ENCODE measurements at places on chromosomes 12 and 14. TPM values are rescaled to one million over a fixed set of nuclear protein-coding genes. Genes with fewer than 3 reads are reported as not detected.

Gene IFT81
- 2.2 TPM for total RNA-seq

Gene GALNT8
- total RNA-seq: 0.85 TPM

Gene KRT73
- total RNA-seq: not detected

- no peak overlapping the region for H3K27ac ChIP-seq
- H3K4me3 ChIP-seq: no peak overlapping the region
- no peak for DNase-seq
- no peaks in the 10 kb centered on the region for H3K27me3 ChIP-seq
- H3K4me1 ChIP-seq: peaks cover 3% of the 10 kb centered on the region
These were observed 19.2 kb downstream of the LUM start for GRCh38 chr12:91091916-91092715.

Gene TBK1
- 40.4 TPM for total RNA-seq

GRCh38 chr12:108561852-108562347, 496 bp upstream of the ISCU start:
- H3K27me3 ChIP-seq: no peaks in the 10 kb centered on the region
- H3K27ac ChIP-seq: peak overlapping the region; percentile 99
- peak overlapping the region; percentile 97 for H3K4me3 ChIP-seq
- H3K4me1 ChIP-seq: peaks cover 60% of the 10 kb centered on the region
- no peak for DNase-seq
- H3K36me3 ChIP-seq: peaks cover 45% of the 10 kb centered on the region

Gene ZC2HC1C
- total RNA-seq: 2.9 TPM

- peaks cover 2% of the 10 kb centered on the region for H3K4me1 ChIP-seq
- no peaks in the 10 kb centered on the region for H3K27me3 ChIP-seq
- no peak overlapping the region for H3K4me3 ChIP-seq
- H3K36me3 ChIP-seq: peaks cover 36% of the 10 kb centered on the region
- DNase-seq: no peak
These were observed 13.7 kb downstream of the DDX54 start for GRCh38 chr12:113171543-113171942.

DNA sequence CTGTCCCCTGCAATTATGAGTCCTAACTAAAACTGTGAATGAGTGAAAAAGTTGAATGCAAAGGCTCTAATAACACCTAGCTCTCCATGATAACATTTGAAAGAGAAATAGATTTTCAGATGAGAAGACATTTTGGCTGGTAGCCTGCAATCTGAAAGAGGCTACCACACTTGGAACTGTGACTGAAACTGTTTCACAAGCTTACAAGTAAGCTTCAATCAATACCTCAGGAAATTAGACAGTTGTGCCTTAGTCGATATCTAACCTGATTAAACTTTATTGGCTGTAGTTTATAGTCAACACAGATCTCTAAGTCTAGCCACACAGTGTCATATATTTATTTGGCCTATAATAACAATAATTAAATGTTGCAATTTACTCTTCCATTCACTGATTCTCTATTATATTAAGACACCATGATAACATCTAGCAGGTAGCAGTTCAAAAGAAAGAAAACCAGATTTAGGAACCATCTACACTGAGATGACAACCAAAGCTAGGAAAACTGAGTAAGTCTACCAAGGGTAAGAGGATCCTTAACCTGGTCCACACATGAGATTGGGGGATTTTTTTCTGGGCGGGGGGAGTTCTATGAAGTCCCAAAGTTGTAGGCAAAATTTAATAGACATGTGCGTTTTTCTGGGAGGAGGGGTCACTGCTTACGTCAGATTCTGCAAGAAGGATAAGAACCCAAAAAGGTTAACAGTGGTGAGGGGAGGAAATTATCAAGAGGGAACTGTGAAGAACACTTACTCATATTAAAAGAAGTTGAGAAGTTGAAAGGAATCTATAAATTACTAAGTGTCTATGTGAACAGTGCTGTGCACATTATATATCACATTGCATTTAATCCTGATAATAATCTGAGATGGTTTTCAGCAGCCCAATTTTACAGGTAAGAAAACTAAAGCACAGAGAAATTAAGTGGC, 65.8 kb downstream of the NUMB start:
- H3K4me3 ChIP-seq: no peak overlapping the region
- no peak for DNase-seq
- peaks cover under 1% of the 10 kb centered on the region for H3K36me3 ChIP-seq

Gene TOMM20L
- total RNA-seq: not detected

- no peaks in the 10 kb centered on the region for H3K27me3 ChIP-seq
- H3K4me3 ChIP-seq: no peak overlapping the region
- no peaks in the 10 kb centered on the region for H3K4me1 ChIP-seq
- no peak for DNase-seq
- peaks cover 2% of the 10 kb centered on the region for H3K36me3 ChIP-seq
- H3K27ac ChIP-seq: no peak overlapping the region
These were observed 14.2 kb downstream of the HEBP1 start for GRCh38 chr12:12985817-12986408.

DNA sequence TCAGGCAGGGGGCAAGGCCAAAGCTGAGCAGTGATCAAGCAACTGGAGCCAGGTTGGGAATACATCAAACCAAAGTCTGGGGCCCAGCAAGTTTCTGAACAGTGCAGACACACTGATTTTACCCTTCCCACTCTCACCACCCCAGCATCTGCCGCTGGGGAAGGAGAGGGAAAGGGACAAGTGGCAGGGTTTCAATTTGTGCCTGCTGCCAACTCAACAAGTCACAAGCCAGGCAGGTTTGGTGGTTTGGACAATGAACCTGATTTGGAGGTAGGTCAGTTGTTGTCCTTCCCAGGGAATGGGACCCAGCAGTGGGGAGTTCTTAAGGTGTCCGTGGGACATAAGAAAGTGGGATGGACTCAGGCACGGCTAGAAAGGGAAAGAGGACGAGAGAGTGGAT, 151.9 kb upstream of the NOS1 start:
- H3K36me3 ChIP-seq: no peaks in the 10 kb centered on the region
- no peak overlapping the region for H3K4me3 ChIP-seq
- no peaks in the 10 kb centered on the region for H3K27me3 ChIP-seq
- DNase-seq: no peak

DNA sequence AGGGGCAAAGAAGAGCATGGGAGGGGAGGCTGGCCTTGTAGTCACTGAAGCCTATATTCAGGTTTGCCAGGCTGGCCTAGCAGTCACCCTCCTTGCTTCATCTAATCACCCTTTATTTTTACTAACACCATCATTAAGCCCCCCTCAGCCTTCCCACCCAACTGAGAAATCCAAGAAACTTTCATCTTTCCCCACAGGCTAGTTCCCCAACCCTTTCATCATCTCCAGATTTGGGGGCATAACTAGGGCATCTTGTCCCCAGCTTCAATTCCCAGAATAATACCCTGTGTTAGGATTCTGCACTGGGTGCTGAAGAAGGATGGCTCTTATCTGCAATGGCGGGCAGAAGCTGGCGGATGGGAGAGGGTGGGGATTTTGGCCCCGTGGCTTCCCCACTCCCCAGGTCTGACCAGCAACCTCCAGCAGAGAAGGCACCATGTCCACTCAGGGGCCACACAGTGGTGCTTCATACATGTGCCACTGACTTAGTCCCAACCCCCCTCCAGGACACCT, 6.9 kb downstream of the PCK2 start:
- peaks cover 15% of the 10 kb centered on the region for H3K4me1 ChIP-seq
- H3K36me3 ChIP-seq: peaks cover 57% of the 10 kb centered on the region
- H3K27ac ChIP-seq: no peak overlapping the region

GRCh38 chr12:131112021-131112420, 158.3 kb downstream of the ADGRD1 start:
- no peak overlapping the region for H3K27ac ChIP-seq
- H3K4me3 ChIP-seq: no peak overlapping the region
- no peaks in the 10 kb centered on the region for H3K4me1 ChIP-seq
- H3K27me3 ChIP-seq: peaks cover 16% of the 10 kb centered on the region
- no peak for DNase-seq

Gene MEG3
- total RNA-seq: not detected

GRCh38 chr12:52029685-52030084, 21.6 kb upstream of the NR4A1 start:
- H3K4me1 ChIP-seq: peaks cover 35% of the 10 kb centered on the region
- no peak overlapping the region for H3K4me3 ChIP-seq
- H3K27me3 ChIP-seq: peaks cover 3% of the 10 kb centered on the region

GRCh38 chr14:85288041-85288440, 241.9 kb upstream of the FLRT2 start:
- no peak overlapping the region for H3K27ac ChIP-seq
- no peak for DNase-seq

GRCh38 chr12:91072931-91073330, 15.1 kb upstream of the KERA start:
- no peaks in the 10 kb centered on the region for H3K36me3 ChIP-seq
- H3K4me1 ChIP-seq: no peaks in the 10 kb centered on the region
- H3K27me3 ChIP-seq: no peaks in the 10 kb centered on the region
- DNase-seq: no peak

DNA sequence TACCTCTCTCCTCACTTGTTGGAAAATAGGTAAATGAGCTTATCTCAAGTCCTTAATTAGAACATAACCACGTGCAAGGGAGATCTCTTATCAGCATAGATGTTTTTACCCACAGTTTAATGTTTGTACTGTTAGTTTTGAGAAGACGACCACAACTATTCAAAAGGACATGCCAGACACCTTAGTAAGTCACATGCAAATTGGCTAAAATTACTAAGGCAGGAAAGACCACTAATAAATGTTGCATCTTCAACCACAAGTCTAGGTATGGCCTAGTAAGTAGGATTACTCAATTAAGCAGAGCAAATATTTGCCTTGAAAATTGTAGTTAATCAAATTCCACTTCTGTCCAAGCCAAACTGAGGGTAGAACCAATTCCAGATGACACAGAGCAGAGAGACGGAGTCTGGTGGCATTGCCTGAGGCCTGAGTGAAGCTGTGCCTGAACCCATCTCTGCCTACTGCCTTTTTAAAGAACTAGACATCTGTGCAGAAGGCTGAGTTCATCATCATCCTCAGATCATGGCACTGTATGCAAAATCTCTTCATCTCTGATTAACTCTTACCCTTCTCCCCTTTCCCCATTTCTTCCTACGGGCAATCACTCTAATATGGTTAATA, 29.7 kb upstream of the CHST11 start:
- H3K27ac ChIP-seq: no peak overlapping the region
- no peak for DNase-seq
- H3K36me3 ChIP-seq: peaks cover 11% of the 10 kb centered on the region

DNA sequence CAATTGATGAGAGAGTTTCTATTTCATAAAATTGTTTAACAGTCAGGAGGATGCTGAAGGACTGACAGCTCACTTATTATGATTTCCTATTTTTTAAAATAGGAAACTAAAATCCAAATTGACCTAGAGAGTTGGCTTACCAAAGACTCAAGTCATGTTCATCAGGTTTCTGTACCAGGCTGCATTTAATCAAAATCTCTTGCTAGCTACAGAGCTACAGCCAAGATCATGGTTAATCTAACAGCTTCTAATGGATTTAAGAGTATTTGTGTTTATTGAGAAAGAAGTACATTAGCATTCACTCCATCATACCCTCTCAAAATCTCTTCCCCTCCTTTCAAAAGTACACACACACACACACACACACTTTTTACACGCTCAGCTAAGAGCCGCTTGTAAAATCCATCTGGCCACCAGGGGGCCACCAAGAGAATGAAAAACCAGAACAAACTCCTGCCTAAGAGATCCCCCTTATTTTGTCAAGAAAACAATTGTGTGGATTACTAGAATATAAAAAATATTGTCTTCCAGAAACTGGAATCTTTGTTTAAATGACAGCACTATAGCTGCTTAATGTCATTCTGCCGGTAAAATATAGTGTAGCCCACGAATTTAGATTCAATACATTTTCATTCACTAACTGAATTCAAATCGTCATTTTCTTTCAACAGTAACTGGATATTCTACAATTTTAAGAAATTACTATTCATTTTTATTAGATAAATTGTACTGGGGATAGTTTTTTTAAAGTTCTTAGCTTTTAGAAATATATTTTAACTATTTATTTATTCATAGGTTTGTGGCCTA, 334.0 kb downstream of the BTG1 start:
- no peaks in the 10 kb centered on the region for H3K27me3 ChIP-seq
- peaks cover 13% of the 10 kb centered on the region for H3K36me3 ChIP-seq
- H3K4me3 ChIP-seq: no peak overlapping the region
- no peak overlapping the region for H3K27ac ChIP-seq
- DNase-seq: peak; percentile 67

DNA sequence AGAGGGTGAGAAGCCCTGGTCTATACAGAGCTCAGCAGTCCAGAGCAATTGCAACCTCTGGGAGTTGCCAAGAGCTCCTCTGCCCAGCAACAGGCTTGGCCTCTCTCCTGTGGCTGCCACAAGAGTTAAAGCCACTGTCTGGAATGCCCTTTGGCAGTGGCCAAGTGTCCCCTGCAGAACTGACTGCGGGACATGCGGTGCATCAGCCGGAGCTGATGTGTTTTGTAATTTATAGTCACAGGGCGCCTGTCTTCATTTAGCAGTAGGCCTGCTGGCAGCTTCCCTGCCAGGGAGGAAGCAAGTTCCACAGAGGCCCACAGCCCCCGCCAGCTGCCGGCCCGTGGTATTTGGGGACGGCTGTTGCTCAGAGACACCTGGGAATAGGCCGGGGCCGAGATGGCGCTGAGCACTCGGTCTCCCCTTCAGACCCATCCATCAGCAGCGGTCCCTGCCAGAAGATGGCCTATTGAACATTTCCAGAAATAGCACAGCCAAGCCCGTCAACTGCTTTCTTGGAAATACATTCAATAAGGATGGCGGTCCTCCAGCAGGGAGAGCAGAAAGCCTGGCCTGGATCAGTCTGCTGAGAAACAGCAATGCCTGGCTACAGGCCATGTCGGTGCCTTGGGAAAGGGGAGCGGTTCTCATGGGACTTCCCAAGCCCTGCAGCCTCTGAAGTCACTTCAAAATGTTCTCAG, 217.4 kb downstream of the CRADD start:
- H3K4me3 ChIP-seq: no peak overlapping the region
- H3K4me1 ChIP-seq: peaks cover 11% of the 10 kb centered on the region
- no peak overlapping the region for H3K27ac ChIP-seq
- H3K27me3 ChIP-seq: peaks cover 2% of the 10 kb centered on the region
- peaks cover 2% of the 10 kb centered on the region for H3K36me3 ChIP-seq

Gene SDR9C7
- total RNA-seq: not detected

GRCh38 chr12:127126260-127126628, 1140.7 kb upstream of the TMEM132C start:
- peaks cover 12% of the 10 kb centered on the region for H3K4me1 ChIP-seq
- H3K27me3 ChIP-seq: peaks cover 13% of the 10 kb centered on the region
- no peak overlapping the region for H3K27ac ChIP-seq

Data from activated CD8-positive, alpha-beta memory T cell treated with anti-CD3 and anti-CD28 coated beads, Interleukin-2, amount 10 ng/mL, durations not matched to agents 7 days and 5 days (primary cell).